ENCODE measurements at places on chromosomes 1 and 21.

DNA sequence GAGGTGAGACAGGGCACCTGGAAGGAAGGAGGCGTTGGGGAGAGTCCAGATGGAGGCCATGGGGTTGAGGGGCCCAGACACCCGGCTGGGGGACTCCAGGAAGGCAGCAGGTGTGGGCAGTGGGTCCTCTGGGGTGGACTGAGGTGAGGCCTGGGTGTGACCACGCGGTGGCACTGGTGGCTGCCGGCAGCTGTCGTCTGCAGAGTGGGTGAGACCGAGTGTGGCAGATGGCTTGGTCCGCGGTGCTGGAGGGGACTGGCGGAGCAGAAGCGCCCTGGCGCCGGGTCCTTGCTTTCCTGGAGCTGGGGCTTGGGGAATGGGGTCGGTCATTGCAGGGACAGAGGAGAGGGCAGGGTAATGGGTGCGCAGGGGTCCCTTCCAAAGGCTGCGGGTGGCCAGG is 12.5 kb downstream of the AGRN start:
- no peak for DNase-seq

GRCh38 chr1:236280438-236281197 is 1.1 kb downstream of the ERO1B start:
- peak; percentile 12 for DNase-seq

DNA sequence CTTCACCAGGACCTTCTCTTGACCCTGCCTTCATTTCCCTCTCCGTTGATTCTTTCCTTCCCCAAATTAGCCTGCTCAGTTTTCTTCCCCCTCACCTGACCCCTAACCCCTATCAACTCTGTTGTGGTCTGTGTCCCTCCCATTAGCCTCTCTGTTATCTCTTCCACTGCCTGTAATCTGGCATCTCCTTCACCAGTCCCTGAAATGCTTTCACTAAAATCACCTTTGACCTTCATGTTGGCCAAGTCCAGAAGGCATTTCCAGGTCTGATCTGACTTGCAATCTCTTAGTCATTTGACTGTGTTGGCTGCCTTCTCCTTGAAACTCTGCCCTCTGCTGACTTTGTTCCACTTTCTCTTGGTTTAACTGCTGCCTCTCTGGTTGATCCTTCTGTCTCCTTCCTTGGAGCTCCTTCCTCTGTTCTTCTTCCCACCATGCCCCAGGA is 28.2 kb downstream of the ATP8B2 start:
- peak; percentile 69 for DNase-seq

GRCh38 chr1:35725596-35725995 is 6.9 kb upstream of the C1orf216 start:
- DNase-seq: no peak

DNA sequence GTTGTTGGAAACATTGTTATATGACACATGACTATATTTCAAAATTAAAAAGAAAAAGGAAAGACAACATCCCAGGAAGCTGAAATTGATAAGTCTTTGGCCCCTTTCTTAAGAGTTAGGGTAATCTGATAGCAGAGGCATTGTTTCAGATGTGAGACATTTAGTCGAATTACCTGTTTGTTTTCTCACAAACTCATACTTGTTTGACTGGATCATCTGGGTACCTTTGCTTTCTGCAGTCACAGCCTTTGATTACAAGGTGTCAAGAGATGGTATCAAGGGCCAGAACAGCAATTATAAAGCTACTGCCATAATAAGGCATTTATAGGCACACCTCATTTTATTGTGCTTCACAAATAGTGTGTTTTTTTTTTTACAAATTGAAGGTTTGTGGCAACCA is 136.3 kb downstream of the DUSP10 start:
- DNase-seq: no peak

DNA sequence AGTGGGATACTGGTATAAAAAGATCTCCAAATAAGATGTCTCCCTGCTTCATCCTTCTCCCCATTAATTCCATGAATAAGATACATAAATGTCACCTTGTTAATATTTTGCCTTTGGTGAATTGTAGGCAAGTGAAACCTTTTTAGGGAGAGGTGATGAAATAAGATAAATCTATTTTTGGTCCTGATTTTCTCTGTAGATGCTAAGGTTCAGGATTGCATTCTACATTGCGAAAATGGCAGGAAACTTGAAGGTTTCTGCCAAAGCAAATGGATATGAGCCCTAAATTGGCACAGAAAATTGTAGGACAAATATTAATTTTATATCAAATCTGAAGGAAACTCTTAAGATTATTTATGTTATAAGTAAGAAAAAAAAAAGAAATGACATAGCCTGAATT is 107.1 kb downstream of the PLPPR4 start:
- DNase-seq: no peak

DNA sequence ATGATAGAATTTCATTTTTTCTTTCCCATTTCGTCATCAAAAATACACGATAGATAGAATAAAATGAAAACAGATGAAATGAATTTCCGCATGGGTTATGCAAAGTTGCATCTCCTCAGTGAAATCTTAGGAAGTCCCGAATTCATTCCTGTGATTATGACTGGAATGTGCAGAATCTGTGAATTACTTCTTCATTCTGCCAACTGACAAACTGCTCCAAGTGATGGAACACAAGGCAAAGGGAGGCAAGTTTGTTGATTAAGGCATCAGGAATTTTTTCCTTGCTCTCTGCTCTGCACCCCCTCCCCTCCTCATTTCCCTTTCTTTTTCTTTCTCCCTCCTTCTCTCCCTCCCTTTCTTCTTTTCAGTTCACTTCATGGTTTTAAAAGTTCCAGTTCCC is 37.0 kb upstream of the ADGRL4 start:
- DNase-seq: no peak

GRCh38 chr1:146032631-146033219 is 11.2 kb upstream of the HJV start:
- peak; percentile 84 for DNase-seq

DNA sequence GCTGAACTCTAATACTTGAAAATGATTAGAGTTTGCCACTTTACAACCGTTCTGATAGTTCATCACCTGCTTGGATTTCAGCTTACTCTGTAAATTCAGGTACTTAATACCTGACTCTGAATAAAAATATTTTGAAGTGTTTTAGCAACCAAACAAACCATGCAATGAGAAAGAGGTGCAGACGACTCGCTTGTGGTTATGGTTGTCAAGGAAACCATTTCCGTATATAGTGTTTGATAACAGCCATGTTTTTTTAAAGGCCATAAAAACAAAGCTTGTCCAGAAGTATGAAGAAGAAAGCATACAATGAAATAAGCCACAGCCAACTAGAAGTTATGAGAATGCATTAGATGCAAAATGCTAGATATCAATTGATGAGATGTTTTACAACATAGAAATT is 167.2 kb upstream of the HMCN1 start:
- peak; percentile 22 for DNase-seq

DNA sequence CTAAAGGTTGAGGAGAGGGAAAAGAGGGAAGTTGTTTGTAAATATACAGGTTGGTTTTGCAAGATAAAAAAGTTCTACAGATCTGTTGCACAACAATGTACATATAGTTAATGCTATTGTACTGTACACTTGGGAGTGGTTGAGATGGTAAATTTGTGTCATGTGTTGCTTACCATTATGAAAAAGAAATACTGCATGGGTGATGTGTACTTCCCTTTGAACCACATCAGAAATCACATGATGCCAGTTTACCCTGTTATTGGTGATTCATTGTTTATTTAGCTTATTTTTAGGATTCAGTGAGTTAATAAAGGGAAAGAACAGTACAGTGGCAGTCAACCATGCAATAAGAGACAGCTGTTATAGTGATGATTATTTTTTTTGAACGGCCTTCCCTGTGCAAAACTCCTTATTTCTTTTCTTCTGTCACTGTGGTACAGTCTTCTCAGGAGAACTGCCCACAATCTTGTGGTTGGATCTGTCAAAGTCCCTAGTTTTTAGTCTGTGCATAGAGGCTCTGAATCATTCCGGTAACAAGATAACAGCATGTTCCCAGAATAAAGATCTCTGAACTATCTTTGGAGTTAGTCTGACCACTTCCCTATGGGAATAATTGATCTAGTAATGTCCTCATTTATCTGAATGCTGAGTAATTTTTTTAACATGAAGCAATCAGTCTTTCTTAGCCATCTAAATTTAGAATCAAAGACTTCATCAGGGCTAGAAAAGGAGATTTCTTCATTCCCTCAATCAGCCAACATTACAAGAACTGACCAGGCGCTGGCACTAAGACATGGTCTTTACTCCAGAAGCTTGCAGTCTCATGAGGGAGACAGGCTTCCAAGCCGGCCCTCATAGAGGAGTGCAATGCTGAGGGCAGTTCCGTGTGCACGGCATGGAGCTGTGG is 84.2 kb downstream of the SH3GLB1 start:
- no peak for DNase-seq

DNA sequence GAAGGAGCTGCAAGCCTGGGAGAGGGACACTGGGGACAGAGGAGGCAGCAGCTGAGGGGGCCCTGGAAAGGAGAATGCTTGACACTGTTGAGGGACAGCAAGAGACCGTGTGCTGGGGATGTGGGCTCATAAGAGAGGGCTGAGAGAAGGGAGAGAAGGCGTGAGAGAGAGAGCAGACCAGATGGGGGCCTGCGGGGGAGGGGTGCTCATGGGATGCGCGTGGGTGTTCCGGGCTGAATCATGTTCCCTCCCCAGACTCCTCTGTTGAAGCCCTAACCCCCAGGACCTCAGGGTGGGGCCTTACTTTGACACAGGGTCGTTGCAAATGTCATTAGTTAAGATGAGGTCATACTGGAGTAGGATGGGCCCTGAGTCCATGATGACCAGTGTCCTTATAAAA is 40.8 kb downstream of the NTPCR start:
- DNase-seq: no peak

GRCh38 chr1:31751822-31752241 is 12.3 kb downstream of the ADGRB2 start:
- DNase-seq: no peak

DNA sequence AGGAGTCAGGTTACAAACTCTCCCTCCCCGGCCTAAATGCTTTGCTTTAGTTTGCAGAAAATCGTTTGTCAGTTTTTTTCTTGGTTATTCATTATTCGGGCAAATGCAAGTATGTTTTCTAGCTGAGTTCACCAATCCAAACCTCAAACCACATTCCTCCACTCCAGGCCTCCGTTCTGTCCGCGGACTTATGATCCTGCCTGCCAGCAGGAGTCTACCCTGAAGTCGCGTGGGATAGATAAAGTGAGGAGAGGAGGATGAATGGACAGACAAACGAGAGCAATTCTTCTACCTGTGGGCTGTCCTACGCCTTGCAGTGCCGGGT is 1.3 kb downstream of the ADAMTS1 start:
- DNase-seq: peak; percentile 29

DNA sequence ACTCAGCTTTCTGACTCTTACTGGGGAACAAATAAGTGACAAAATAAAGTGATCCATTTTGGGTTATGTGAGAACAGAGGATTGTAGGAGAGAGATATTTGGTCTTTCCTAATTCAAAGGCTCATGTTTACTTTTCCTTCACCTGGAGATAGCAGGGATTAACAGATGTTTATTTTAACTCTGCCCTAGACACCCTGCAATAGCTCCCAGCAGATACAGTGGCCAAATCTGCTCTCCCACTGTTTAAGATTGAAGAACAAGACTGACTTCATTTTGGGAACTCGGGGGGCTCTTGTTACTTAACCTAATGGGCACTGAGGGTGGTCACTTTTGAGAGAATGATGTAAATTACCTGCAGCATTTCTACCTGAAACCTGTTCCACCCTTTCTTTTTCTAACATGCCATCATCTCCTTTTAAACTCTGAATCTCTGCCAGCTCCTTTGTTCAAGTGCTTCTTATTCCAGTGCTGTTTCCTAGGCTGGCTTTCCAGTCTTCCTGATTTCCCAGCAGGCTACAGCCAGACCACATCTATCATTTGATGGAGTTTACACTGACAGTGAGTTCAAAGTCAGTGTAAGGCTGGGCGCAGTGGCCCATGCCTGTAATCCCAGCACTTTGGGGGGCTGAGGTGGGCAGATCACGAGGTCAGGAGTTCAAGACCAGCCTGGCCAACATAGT is 90.0 kb downstream of the SELENOF start:
- DNase-seq: no peak

DNA sequence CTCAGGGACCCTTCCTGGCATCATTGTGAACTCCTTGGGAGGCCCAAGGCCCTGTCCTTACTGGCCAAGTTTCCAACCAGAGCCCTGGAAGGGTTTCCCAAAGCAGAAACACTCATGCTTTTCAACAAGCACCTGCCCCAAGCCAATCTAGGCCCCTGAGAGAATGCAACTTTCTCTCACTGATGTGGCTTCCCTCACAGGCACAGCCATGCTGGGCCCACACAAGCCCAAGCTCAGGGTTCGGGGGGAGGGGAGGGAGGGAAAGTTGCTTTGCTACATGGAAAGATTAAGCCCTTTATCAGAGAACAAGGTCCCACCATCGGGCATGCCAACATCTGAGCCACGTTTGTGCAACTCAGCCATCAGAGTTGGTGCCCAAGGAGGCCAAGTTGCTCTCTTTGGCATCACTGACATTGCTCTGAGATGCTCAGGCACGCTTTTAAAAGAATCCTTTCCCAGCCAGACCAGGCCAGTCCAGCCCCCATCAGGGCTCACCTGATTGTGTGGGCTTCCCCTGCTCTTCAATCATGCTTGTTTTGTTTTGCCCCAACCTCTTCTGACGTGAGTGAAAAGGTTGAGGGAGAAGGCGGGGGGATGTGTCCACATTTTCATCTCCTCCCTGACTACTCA is 43.5 kb downstream of the RIMS3 start:
- DNase-seq: no peak

- no peak for DNase-seq
Measured at GRCh38 chr1:229368347-229368746, 25.5 kb upstream of the CCSAP start.

DNA sequence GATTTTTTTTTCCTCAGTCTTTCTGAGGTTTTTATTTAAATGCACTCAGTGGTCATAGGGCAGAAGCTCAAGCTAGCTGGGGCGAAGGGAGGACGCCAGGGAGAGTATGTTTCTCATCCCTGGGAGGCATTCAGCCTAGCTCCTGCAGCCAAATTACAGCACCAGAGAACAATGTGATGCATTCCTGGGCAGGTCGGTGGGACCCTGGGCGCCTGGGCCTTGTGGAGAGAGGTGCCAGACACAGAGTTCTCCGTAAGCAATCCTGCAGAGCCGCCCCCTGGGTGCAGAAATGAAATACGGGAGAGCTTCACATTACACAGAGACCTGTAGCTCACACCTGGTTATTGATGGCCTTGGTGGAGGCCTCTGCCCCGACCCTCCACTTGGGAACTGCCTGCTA is 15.5 kb downstream of the WNT2B start:
- no peak for DNase-seq

GRCh38 chr1:36913016-36913415 is 121.3 kb downstream of the GRIK3 start:
- no peak for DNase-seq
